ENCODE measurements at places on chromosomes 11 and 22.
A peak's percentile ranks its signal among the peaks of the same experiment; 100 is the strongest.

DNA sequence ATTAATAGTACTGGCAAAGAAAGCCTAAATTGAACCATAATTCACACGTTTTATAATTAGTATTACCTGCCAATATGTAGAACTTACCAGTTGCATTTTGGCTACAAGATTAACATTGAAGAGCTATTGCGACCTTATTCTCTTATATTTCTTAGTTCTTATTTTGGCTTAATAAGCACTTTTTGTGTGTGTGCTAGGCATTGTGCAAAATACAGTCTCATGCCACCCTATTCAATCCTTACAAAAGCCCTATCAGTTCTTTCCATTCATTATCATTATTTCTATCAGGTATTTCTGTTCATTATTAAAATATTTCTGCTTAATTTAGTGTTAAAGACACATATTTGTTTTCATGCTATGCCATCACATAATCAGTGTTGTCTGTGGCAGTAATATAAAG, 41.2 kb downstream of the MAML2 start:
- DNase-seq, result no peak

- peak; percentile 79 for DNase-seq
Measured at GRCh38 chr22:46087816-46088277, 62.5 kb upstream of the PPARA start.

DNA sequence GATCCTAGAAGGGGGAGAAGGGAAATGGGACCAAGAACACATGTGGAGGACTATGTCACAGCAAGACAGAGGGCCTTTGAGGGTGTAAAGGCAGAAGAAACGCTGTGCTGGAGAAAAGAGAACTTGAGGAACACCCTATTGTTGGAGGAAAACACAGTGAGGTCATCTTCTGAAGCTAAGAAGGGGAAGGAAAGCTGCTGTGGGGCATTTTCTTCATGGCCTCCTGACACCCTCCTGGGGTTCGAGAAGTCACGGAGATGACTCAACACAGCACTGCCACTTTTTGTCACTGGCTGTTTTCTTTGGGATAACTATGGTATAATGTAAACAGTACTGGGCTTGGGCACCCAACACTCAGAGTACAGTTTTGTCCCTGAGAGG, 492.6 kb upstream of the CADM1 start:
- DNase-seq, result no peak

- no peak for DNase-seq
Measured at GRCh38 chr11:11117730-11118129, 235.3 kb downstream of the CSNK2A3 start.

DNA sequence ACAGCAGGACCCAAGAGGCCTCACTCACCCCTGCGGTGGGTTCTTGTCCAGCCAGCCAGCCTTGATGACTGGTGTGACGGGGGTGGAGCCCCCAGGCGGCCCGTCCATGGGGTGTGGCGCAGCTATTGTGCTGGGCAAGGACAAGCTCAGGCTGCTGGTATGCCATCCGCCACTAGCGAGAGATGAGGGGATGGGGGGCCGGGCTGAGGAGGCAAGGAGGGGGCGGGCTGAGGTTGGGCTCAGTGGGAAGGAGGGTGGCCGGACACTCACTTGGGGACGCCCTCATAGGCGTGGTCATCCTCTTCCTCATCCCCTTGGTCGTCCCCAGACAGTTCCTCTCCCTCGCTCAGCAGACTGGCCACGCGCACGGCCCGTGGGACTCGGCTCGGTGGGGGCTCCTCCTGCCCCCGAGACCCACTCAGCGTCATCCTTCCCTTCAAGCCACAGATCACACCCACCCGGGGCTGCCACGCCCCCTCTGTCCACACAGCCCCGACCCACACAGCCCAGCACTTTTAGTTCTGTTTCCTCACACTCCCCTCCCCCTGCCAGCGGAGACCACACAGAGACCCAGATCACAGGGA, 38.0 kb upstream of the PDE2A start:
- no peak for DNase-seq

DNA sequence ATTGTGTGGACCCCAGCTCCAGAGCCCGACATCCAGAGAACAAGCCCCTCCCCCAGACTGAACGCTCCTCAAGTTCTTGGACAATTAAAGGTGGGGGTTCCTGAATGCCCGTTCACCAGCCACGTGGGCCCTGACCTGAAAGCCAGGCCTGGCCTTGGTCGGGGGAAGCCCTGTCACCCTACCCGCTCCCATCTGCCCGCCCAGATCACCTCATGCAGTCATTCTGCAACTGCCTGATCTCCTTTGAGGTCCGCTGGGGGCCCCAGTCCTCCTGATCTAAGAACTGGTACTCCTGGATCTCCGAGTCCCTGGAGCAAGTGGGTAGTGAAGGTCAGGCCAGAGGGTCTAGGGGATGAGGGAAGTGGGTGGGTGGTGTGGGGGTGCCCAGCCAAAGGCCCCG, 9.1 kb upstream of the NAALADL1 start:
- DNase-seq, result no peak

- DNase-seq, result no peak
Measured at GRCh38 chr22:24023204-24023789, 12.2 kb downstream of the CABIN1 start.

GRCh38 chr11:33893711-33894397, 2.0 kb upstream of the LMO2 start:
- no peak for DNase-seq

GRCh38 chr11:78193806-78194205, 5.1 kb downstream of the USP35 start:
- no peak for DNase-seq

DNA sequence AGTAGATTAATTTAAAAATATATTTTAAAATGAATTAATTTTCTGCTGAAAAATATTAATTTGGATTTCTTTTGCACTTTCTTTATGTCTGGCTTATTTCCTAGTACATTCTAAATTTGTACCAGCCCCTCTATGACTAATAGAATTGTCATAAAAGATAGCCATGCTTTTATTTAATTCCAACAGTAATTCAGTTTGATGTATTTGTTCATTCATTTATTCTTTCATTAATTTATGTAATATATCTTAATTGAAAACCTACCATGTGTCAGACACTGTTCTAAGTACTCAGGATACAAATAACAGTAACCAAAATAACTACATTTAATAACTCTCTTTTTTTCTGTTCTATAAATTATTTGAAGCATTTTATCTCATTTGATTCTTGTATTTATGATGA, 264.0 kb upstream of the CCDC179 start:
- no peak for DNase-seq

DNA sequence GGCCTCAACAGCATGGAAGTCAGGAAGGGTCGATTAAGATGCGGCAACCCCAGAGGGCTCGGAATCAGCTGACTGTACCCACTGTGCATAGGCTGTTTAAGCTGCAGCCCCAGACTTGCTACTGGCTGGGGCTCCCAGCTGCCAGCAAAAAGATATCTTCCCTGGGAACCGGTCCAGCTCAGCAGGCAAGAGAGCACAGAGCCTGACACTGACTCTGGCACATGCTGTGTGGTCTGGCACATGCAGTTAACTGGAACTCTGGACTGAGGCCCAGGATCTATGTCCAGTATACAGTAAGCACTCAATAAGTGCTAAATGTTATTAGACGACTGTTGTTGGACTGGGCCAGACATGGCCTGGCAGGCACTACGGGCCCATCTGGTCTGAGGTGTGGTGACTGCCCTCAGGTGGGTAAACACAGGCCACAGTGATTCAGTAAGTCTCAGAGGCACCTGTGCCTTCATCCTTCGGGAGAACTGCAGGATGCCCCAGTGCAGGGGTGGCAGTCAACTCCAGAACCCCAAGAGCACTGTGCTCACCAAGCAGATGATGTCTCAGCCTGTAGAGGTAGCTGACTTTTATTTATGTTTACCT, 87.6 kb downstream of the LARGE1 start:
- no peak for DNase-seq

GRCh38 chr22:31343235-31344191, 2.6 kb downstream of the PATZ1 start:
- DNase-seq, result peak; percentile 69

GRCh38 chr11:1728931-1729691, 21.3 kb downstream of the IFITM10 start:
- no peak for DNase-seq

DNA sequence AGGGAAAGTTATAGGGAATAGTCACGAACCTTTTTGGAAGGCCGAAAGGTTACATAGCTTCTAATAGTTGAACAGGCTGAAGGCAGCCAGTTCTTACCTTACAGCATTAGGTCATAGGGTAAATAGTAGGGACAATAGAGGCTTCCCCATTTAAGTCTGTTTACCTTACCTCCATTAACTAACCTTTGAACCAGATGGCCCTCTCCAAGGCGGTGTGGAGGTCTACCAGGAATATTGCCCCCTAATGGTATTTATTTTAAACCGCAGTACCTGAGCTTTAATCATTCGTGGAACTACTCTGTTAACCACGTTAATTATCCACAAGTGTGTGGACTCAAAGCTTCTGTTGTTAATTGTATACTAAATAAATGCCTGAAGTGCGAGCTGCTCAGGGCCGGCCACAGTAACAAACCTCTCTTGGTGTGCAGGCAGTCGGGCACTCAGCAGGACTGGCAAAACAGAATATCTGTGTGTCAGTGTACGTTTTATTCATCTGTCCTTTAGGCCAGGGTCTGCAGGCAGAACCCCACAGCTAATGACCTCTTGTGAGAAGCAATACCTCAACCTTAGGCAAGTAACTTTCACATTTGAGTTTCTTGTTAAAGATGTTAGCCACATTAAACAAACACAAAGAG, 81.7 kb downstream of the PRCP start:
- no peak for DNase-seq

DNA sequence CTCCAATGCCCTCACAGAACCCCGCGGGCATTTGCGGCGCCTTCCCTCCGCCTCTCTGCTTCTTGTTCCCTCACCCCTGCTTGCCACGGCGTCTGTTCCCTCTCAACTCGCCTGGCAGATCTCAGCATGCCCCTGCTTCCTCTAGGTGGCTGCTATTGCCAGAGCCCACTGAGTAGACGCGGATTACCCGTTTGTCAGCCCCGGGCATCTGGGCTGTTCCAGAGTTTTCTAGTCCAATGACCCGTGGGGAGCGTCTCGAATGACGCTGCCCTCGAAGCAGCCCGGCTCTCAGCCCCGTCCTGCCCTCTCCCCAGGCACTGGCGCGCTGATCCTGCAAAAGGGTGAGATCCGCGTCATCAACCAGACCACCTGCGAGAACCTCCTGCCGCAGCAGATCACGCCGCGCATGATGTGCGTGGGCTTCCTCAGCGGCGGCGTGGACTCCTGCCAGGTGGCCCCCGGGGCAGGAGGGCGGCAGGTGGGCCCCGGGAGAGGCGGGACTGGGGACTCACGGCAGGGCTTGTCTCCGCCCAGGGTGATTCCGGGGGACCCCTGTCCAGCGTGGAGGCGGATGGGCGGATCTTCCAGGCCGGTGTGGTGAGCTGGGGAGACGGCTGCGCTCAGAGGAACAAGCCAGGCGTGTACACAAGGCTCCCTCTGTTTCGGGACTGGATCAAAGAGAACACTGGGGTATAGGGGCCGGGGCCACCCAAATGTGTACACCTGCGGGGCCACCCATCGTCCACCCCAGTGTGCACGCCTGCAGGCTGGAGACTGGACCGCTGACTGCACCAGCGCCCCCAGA, 49.7 kb downstream of the ST14 start:
- no peak for DNase-seq

GRCh38 chr22:33811686-33812085, 108.6 kb downstream of the LARGE1 start:
- DNase-seq, result no peak

GRCh38 chr11:100863080-100863581, 176.0 kb downstream of the ARHGAP42 start:
- DNase-seq, result peak; percentile 54

DNA sequence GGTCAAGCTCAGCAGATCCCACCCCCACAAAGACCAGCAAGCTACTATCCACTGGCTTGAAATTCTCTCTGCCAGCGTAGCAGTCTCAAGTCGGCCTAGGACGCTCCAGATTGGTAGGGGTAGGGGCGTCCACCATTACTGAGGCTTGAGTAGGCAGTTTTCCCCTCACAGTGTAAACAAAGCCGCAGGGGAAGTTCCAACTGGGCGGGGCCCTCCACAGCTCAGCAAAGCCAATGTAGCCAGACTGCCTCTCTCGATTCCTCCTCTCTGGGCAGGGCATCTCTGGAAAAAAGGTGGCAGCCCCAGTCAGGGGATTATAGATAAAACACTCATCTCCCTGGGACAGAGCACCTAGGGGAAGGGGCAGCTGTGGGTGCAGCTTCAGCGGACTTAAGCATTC, 1064.9 kb upstream of the TENM4 start:
- DNase-seq, result no peak

DNA sequence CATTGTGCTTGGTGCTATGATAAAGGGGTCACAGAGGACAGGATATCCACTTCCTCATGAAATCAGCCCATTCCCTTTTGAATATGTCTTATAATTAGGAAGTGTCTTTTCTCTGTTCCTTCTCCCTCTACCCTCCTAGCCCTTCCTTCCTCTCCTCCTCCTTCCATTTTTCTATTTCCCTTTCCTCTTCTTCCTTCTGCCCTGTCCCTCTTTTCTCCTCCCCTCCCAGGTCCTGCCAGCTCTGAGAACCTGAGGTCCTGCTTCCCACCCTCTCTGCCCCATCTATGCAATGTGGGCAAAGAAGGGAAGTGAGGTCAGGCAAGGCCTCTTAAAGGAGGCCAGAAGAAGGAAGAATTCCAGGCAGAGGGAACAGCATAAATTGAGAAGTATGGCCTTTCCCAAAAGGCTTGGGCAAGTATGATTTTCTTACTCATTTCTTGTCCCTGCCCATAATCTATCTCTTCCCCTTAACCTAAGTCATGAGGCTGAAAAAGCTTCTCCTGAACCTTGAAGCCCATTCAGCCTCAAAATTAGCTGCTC, 7.7 kb upstream of the UBASH3B start:
- DNase-seq, result no peak

GRCh38 chr11:59208956-59209355, 3.8 kb downstream of the MPEG1 start:
- DNase-seq, result peak; percentile 8

GRCh38 chr11:78975081-78975480, 400.4 kb upstream of the NARS2 start:
- no peak for DNase-seq

GRCh38 chr11:111938687-111939160, 1.6 kb downstream of the DIXDC1 start:
- no peak for DNase-seq

- DNase-seq, result no peak
Measured at GRCh38 chr11:90148900-90149299, 14.4 kb downstream of the NAALAD2 start.

- DNase-seq, result peak; percentile 50
Measured at GRCh38 chr11:82631722-82632630, 101.7 kb downstream of the FAM181B start.

GRCh38 chr22:48886604-48887393, 940.9 kb downstream of the BRD1 start:
- no peak for DNase-seq

DNA sequence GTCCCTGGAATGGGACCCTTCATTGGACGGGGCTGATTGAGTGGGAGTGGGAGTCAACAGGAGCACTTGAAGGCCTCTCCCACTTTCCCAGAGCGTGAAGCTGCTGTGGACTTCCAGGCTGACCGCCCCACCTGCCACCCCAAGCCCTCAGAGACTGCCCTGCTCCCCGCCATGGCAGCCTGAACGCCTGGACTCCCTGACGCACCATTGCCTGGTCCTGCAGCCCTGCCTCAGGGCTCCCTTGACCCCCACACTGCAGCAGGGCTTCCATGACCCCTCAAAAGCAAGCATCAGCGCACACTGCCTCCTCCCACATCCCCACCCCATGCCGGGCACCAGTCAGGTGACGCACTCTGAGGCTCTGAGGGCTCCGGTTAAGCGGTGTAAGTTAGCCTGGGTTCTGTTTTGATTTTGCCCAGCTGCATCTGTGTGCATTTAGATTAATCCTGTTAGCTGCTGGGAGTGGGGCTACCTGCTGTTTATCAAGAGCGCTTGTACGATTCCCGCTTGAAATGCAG, 39.4 kb downstream of the TRIM29 start:
- no peak for DNase-seq
